ENCODE measurements at places on chromosomes 12 and 14.

DNA sequence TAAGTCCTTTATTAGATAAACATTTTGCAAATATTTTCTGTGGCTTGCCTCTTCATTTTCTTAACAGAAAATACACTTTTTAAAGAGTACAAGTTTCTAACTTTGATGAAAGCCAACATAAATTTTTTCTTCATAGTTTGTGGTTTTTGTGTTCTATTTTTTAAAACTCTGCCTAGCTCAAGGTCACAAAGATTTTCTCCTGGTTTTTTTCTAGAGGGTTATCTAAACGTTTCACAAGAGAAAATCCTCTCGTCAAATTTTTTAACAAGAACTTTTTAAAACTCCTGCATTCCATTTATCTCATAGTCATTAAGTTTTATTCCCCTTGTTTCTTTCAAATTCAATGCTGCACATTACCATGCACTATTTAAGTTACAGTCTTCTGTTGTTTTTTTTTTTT lies 8.2 kb downstream of the AREL1 start:
- no peak for DNase-seq

DNA sequence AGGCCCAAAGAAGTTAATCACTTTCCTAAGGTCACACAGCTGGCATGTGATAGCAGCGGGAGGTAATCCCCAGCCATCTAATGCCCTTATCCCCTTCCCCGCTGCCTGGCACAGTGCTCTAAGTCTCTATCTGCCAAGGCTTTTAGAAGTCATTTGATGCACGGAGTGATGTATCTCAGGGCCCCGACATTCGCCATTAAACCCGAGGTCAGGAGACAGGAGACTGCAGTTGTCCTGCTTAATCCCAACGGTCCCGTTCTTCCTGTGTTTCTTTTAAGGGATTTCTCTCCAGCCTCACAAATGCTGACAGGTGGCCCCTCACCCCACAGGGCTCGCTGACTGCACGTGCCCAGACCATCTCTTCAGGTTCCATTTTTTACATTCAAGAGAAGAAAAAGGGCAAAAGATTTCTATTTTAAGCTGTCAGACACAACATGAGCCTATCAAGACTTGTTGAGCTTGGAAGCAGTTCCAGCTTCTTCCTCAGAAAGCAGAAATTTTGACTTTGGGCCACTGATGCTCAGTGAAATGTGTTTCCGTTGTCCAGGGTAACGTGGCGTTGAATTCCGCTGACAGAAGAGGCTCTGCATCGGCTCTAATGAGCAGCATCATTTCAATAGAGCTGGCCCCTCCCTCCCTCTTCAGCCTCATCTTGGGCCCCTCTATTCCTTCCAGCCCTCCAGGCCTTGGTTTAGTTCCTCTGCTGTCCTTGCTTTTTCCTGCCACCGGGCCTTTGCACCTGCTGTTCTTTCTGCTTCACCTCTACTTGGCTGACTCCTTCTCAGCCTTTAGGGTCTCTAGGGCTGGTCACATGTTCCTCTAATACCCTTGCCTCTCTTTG lies 171.5 kb downstream of the CHST11 start:
- no peak for DNase-seq

GRCh38 chr12:112121780-112122565 lies 3.4 kb upstream of the TRAFD1 start:
- no peak for DNase-seq

DNA sequence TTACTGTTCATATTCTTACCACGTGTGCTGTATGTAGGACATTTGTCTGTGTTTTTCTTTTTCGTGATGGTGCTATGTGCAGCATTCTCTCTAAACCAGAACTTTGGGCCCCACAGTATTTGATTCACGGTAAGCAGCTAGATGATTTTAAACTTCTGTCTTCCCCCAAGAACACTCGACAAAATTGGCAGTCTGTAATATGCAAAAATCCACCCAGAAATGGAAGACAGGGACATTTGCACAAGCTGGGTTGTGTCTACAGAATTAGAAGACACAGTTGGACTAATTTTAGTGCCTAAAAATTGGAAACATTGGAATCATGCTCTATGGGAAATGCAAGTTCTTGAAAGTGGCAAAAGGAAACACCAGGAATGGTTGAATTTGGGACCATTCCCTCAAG lies 24.1 kb upstream of the MED13L start:
- no peak for DNase-seq
